RPMI8226 (cell line): ENCODE measurements at places on chromosomes 16 and 17.

- no peak for DNase-seq
Observed at GRCh38 chr16:82878466-82878865, 251.7 kb downstream of the CDH13 start.

DNA sequence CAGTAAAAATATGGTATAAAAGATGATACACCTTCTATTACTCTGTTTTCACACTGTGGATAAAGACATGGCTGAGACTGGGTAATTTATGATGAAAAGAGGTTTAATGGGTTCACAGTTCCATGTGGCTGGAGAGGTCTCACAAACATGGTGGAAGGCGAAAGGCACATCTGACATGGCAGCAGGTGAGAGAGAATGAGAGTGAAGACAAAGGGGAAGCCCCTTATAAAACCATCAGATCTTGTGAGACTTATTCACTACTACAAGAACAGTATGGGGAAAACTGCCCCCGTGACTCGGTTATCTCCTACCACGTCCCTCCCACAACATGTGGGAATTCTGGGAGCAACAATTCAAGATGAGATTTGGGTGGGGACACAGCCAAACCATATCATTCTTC is 45.6 kb downstream of the TBC1D26 start:
- no peak for DNase-seq

- DNase-seq = peak; percentile 37
Observed at GRCh38 chr16:70267516-70267915, 15.8 kb upstream of the EXOSC6 start.

DNA sequence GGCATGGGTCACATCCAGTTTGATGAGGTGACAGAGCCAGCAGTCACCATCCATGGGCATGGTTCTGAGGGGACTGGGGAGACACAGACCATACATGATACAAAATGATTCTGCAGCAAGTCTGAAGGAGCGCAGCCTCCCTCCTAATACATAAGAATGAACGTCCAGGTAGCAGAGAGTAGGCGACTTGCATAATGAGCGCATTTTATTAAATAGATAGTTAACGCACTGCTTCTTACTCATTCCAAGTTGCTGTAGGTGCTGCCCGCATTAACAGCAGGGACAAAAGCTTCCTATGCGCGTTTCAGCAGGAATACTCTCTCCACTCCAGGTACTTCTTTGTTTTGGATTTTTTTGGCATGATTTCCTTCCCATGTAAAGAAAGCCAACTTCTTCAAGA is 73.8 kb downstream of the SLC5A11 start:
- DNase-seq = no peak

- DNase-seq = no peak
Observed at GRCh38 chr16:57920215-57920879, 50.6 kb downstream of the CNGB1 start.

DNA sequence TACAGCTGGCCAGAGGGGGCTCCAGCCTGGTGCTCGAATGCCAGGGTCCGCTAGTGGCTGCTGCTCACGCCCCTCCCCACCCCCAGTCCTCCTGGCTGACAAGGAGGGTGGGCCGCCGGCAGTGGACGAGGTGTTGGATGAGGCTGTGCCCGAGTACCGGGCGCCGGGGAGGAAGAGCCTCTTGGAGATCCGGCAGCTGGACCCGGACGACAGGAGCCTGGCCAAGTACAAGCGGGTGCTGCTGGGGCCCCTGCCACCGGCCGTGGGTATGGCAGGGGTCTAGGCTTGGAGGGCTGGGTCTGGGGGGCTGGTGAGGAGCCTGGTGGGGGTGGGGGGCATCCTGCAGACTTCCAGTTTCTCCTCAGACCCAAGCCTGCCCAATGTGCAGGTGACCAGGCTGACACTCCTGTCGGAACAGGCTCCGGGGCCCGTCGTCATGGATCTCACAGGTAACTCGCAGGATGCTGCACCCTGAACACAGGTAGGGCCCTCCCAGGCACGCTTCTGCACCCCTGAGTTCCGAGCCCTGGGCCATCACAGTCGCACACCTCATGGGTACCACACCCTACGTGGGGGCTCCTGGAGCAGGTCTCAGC is 1.2 kb upstream of the PDIA2 start:
- no peak for DNase-seq

GRCh38 chr16:3873482-3874173 is 6.9 kb downstream of the CREBBP start:
- no peak for DNase-seq

DNA sequence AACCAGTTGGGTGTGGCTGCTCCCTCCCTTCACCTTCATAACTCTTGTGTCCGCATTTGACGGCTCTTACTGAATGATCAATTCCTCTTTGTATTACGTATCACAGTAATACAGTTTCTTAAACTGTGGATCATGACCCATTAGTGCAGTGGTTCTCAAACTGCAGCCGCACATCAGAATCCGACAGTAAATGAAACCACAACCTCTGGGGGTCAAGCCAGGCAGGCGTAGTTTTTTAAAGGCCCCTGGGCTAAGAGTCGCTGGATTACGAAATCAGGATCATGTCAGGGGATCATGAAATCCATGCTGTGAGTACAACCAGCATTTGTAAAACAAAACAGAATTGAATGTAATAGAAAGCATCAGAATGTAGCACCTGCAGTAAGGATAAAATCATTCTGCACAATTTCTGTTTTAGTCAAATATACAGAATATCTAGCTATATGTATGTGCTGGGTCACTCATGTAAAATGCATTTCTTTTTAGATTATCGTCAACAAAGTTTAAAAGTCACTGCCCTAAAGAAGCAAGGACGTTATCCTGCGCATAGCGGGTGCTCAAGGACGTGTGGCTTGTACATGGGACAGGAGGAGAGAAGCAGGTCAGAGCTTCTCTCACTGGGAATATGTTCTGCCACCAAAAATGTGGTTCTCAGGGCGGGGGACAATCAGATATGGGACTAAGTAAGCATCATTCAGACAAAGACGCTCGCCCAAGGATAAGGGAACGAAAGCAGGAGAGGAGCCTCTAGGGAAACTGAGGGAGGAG is 113.1 kb downstream of the ZFHX3 start:
- no peak for DNase-seq

- DNase-seq = no peak
Observed at GRCh38 chr16:67518676-67519075, 10.0 kb upstream of the RIPOR1 start.

DNA sequence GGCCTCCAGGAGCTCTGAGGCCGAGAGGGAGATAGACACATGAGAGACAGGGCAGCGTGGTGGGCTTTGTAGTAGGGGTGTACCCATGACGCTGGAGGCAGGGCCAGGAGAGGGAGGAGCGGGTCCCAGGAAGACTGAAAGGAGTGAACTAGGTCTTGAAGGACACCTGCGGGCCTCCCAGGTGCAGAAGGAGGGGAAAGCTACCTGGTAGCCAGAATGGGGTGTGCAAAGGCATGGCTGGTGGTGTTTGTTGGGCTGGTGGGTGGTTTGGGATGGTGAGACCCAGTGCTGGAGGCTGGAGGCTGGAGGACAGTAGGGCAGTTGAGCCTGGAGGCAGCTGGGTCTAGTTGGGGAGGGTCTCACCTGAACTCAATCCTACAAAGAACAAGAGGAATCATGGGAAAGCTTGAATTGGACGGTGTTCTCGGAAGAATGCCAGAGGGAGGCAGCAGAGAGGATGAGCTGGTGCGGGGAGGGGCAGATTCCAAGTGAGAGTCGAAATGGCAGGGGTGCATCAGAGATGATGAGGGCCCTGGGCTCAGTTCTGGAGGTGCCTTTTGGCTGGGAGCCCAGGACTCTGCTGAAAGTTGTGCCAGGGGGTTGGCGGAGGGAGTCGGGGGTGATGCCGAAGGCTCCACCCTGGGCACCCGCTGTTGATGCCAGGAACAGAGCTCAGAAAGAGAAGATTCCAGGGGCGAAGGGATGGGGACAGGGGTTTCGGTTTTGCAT is 21.2 kb downstream of the C1QTNF1 start:
- no peak for DNase-seq

- no peak for DNase-seq
Observed at GRCh38 chr16:1470481-1471251, 4.2 kb downstream of the CLCN7 start.

- DNase-seq = peak; percentile 43
Observed at GRCh38 chr17:79141578-79142355, 67.1 kb downstream of the ENGASE start.

DNA sequence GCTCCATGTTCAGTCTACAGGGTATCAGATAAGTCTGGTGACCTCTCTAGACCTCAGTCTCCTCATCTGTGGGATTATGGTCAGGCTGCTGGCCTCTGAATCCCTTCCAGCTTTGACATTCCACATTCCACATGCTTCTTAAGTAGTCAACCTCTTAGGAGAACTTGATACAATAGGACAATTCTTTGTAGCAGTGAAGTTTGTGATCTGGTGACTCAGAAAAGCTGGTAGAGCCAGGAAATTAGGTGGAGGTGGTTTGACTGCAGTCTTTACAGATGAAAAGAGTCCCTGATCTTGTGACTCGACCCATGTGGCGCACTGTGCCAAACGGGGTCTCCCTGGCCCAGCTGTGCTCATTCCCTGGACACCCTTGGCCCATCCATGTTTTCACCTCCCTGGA is 147.8 kb downstream of the NTN1 start:
- DNase-seq = no peak

DNA sequence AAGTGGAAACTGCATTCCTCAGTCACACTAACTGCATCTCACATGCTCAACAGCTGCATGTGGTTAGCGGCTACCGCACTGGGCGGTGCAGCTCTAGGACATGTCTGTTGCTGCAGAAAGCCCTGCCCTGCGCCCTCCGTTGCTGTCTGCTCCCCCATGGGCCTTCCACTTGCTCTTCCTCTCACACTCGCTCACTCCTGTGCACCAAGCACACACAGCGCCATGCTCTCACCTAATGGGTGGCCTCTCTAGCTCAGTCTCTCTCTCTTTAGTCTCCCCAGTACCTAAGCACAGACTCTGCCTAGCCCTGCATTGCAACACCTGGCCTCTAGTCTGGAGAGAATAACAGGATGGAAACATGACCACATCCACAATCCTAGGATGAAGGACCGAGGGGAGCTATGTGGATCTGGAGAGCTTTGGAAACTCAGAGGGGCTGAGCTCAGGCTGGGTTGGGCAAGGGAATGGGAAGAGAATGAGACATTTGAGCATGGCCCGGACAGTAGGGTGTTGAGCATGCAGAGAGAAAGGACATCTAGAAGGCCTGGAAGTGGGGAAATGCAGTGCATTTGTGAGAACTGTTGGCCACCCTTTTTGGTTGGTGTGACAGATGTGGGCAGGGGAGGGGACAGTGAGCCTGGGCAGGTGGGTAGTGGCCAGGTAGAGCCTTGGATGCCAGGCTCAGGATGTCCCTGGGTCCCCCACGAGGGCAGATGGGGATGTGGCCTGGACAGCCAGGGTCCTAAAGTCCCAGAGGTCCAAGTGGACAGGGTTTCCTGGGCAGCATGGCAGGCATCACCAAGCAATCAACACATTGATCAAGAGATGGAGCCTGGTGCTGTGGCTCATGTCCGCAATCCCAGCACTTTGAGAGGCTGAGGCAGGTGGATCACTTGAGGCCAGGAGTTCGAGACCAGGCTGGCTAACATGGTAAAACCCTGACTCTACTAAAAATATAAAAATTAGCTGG is 16.1 kb downstream of the SGCA start:
- DNase-seq = peak; percentile 64

- no peak for DNase-seq
Observed at GRCh38 chr17:72466199-72466598, 345.4 kb downstream of the SOX9 start.

DNA sequence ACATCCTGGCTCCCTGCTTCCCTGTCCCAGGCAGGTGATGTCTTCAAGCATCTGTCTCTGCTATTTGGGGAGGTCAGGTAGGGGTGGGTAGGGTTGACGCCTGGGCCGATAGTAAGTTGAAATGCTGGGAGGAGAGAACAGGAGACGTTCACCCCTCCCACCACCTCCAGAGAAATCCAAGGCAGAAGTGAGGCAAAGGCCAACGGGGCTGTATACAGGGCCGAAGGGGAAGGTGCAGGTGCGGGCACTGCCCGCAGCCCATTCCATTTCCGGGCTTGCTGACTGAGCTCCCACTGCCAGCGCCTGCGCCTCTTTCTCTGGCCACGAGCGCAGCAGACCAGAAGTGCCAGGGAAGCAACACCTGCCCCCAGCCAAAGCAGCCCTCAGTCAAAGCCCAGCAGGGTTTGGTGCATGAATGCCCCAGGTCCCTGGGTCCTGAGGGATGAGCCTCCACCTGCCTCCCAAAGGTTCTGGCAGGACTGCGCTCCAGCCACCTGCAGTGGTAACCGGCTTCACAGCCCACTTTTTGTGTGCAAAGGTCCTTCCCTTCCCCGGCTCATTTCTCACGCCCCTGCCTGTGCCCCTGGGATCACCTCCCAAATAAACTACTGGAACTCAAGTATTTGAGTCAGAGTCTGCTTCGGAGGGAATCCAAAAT is 127.6 kb upstream of the TNRC6C start:
- peak; percentile 76 for DNase-seq

- DNase-seq = no peak
Observed at GRCh38 chr17:77468897-77469296, 328.1 kb downstream of the SEC14L1 start.

DNA sequence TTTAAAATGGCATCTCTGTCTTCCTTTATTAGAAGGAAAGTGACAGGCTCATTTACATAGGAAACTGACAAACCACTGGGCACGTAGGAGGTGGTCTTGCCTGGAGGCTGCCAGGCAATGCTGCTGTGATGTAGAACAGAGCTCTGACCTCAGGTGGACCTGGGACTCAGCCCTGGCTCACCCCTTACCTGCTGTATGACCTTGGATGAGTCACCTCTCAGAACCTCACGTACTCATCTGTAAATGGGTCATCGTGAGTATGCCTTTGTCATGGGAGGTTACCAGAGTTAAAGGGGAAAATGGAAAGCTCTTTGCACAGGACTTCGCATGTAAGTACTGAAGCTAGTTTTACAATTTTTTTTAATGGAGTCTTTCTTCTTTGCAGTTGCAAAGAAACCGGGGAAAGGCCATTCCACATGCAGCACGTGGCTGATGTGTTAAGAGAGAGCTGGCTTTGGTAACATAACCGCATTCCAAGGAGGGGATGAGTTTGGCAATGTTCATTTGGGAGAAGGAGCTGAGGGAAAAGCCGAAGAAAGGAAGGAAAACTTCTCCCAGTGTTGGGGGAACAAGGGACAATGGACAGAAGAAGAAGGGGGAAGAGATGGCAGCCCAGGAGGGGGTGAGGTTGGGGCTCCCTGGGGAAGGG is 37.4 kb upstream of the LONP2 start:
- no peak for DNase-seq
